ENCODE measurements at places on chromosomes 2 and 18.

DNA sequence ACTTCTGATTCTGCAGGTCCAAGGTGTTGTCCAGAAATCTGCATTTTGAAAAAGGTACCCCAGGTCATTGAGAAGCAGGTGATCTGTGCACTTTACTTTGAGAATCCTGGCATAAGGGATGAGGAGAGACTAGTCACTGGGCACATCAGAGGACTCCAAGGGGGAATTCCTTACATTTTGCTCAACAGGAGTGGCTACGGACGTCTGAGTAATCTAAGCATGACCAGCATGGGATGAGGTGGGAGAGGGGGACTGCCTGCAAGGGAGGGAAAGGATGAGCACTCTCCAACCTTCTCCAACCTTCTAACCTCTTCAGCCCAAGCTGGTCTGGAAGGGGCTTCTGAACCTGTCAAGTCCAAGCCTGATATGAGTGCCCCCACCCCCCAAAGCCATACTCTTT is 55.5 kb downstream of the MARCHF4 start:
- DNase-seq, result no peak

- DNase-seq, result no peak
Observed at GRCh38 chr2:58812771-58813344, 571.7 kb upstream of the FANCL start.

GRCh38 chr18:32937066-32937465 is 164.2 kb upstream of the KLHL14 start:
- DNase-seq, result no peak

- DNase-seq, result no peak
Observed at GRCh38 chr2:204042401-204042800, 105.8 kb downstream of the ICOS start.

DNA sequence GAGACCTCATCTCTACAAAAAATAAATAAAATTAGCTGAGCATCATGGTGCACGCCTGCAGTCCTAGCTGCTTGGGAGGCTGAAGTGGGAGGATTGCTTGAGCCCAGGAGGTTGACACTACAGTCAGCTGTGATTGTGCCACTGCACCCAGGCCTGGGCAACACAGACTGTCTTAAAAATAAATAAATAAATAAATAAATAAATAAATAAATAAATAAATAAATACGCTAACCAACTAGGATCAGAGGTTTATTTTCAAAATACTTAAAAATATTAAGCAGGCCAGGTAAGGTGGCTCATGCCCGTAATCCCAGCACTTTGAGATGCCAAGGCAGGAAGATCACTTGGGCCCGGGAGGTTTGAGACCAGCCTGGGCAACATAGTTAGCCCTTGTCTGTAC is 63.6 kb downstream of the KCNG3 start:
- DNase-seq, result no peak

- no peak for DNase-seq
Observed at GRCh38 chr2:157929871-157930667, 53.9 kb upstream of the ACVR1 start.

DNA sequence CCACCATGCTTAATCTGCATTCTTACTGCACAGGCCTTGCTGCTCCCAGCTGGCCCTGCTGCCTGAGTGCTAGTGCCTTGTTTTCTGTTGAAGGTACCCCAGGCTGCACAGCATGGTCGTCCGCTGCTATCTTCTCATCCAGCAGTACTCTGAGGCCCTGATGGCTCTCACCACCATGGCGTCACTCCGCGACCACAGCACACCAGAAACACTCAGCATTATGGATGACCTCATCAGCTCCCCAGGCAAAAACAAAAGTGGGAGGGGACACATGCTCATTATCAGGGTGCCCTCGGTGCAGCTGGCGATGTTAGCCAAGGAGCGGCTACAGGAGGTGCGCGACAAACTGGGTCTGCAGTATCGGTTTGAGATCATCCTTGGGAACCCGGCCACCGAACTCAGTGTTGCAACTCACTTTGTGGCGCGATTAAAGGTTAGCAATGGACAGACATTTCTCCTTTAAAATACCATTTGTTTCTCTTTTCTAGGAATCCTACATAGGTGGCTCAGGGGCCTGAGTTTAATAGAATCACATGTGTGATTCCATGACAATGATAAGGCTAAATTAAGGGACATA is 110.5 kb downstream of the ESCO1 start:
- DNase-seq, result no peak

GRCh38 chr2:36356990-36357846 is 1.6 kb downstream of the CRIM1 start:
- no peak for DNase-seq

GRCh38 chr2:172074254-172074653 is 11.1 kb upstream of the DLX1 start:
- no peak for DNase-seq

- DNase-seq, result no peak
Observed at GRCh38 chr18:74248189-74248588, 43.6 kb downstream of the CYB5A start.

GRCh38 chr2:157305723-157306110 is 19.9 kb downstream of the ERMN start:
- DNase-seq, result no peak

- DNase-seq, result no peak
Observed at GRCh38 chr2:223949241-223949840, 4.2 kb upstream of the WDFY1 start.

- no peak for DNase-seq
Observed at GRCh38 chr2:100907832-100908231, 87.9 kb downstream of the NPAS2 start.

- DNase-seq, result no peak
Observed at GRCh38 chr2:228602288-228602687, 420.8 kb upstream of the SPHKAP start.

DNA sequence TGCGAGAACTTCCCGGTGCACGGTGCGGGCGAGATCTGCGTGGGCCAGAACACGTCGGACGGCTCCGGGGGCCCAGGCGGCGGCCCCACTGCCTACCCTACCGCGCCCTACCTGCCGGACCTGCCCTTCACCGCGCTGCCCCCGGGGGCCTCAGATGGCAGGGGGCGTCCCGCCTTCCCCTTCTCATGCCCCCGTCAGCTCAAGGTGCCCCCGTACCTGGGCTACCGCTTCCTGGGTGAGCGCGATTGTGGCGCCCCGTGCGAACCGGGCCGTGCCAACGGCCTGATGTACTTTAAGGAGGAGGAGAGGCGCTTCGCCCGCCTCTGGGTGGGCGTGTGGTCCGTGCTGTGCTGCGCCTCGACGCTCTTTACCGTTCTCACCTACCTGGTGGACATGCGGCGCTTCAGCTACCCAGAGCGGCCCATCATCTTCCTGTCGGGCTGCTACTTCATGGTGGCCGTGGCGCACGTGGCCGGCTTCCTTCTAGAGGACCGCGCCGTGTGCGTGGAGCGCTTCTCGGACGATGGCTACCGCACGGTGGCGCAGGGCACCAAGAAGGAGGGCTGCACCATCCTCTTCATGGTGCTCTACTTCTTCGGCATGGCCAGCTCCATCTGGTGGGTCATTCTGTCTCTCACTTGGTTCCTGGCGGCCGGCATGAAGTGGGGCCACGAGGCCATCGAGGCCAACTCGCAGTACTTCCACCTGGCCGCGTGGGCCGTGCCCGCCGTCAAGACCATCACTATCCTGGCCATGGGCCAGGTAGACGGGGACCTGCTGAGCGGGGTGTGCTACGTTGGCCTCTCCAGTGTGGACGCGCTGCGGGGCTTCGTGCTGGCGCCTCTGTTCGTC is 1.7 kb downstream of the FZD7 start:
- DNase-seq, result peak; percentile 29

GRCh38 chr2:160241251-160242137 is 41.4 kb upstream of the ITGB6 start:
- DNase-seq, result no peak

DNA sequence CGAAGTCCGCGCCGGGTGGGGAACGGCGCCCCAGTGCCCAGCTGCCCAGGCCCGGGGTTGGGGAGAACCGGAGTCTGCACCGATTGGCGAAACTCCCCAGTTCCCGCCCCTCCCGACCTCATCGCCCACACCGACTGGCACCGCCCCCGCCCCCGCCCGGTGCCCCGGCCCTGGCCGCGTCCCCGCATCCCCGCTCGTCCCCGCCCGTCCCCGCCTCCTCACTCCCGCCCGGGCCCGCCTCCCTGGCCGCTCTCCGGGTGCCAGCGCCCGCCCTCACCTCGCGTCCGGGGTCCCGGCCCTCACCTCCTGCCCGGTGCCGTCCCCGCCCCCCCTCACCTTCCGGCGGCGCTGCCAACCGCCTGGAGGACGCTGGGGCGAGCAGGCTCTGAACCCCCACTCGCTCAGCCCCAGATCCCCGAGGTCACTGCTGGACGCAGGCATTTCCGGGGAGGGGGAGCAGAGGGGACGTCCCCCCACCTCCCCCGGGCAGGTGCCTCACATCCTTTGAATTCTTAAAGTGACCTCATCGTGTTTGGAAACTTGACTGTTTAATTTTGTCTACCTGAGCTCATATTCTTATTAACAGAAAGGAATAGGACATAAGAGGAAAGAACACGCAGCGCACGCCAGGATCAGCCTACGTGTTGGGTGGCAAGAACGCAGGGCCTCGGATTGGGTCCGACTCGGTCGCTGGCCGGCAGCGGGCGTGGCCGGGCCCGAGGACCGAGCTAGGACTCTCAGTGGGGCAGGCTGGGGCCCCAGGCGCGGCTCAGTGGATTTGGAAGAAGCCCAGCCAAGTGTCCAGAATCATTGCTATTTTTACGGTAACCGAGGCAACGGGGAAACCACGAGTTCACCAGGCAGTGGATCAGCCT is at the start of gene FAM110C:
Gene FAM110C, minus strand, starts transcription at position 35 of the 875 bp plus-strand sequence. CDS start 120 bp downstream, outside the sequence.
- no peak for DNase-seq

DNA sequence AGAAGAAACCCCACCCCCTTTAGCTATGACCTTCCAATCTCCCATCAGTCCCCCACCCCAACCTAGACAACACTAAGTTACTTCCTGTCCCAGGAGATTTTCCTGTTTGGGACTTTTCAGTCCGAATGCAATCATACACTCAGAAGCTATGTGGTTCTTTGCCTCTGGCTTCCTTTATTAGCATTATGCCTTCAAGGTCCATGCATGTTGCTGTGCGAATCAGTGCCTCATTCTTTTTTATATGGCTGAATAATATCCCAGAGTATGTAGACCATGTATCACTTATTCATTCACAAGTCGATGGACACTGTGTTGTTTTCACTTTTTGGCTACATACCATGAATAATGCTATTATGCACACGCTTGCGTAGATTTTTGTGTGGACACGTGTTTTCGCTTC is 292.1 kb upstream of the HDAC4 start:
- DNase-seq, result no peak

DNA sequence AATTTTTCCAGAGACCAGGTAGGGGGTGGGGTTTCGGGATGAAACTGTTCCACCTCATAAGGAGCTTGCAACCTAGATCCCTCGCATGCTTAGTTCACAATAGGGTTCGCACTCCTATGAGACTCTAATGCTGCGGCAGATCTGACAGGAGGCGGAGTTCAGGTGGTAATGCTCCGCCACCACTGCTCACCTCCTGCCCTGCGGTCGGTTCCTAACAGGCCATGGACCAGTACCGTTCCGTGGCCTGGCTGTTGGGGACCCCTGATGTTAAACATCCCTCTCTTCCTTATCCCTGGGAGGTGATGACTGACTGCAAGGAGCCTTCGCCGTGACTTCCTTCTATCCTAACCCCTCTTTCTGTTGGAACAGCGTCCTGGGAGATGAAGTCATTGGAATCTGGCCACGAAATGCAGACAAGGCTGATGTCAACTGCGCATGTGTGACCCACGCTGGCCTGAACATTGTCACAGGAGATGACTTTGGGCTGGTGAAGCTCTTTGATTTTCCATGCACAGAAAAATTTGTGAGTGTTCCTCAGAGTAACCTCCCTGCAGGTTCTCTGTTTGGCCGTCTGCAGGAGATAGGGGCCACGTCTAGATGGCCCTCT is 82.4 kb downstream of the RTN4 start:
- no peak for DNase-seq

DNA sequence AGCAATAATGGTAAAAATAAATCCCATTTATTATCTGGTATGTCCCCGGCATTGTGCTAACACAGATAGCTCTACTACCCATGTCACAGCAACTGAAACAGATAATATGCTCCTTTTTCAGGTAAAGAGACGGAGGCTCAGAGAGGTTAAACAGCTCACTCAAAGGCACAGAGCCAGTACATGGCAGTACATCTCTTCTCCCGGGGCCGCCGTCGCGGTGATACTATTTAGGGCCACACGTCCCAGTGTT is 693 bp upstream of the PDK1 start:
- no peak for DNase-seq

GRCh38 chr18:50506362-50506761 is 53.5 kb upstream of the MAPK4 start:
- DNase-seq, result no peak

DNA sequence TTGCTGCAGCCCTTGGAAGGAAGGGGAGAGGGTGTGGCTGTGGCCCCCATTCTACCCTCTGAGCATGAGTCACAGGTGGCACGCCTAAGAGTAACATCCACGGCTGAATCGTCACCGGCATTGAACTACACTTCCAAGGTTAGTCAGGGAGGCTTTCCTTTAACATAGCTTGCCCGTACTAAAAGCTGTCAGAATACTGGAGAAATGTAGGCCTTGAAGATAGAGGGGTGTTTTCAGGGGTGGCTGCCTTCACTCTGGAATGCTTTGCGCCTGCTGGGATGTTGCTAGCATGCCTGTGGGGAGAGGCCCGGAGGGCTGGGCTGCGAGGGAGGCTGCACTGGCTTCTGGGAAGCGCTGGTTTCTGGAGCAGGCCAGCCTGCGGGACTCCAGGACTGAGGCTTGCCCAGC is 333.7 kb downstream of the AGAP1 start:
- no peak for DNase-seq

DNA sequence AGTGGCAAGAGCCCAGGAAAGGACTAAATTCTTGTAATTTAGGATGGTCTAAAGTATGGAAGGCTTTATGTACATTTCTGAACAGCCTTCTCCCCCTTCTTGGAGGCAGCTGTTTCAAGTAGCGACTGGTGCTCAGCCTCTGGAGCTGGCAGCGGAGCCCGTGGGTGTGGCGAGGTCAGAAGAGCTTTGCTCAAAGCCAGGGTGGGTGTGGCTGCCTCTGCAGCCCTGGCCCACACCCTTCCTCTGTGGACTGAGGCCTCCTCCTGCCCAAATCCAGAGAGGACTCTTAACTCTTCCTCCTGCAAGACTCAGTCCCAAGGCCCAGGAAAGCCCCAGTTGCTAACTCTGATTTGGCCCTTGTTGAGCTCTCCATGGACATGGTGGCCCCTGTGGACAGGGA is 202.1 kb upstream of the REV1 start:
- no peak for DNase-seq

- DNase-seq, result no peak
Observed at GRCh38 chr2:190929919-190930318, 49.3 kb downstream of the GLS start.

- DNase-seq, result no peak
Observed at GRCh38 chr2:235723371-235723770, 229.5 kb downstream of the AGAP1 start.

DNA sequence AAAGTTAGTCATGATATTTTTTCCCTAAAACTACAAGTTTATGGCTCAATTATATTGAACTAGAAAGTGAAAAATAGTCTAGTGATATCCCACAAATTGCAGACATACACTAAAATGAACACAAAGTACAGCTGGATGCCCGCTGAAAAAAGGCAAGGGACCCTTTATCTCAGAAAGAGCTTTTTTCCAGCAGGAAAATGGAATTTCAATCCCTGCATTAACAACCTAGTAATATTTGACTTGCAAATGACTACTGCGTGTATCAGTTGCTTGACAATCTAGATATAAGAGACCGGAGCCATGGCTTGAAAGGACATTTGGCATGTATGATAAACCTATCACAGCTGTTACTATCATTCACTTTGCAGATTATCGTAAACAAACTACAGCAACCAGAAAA is 49.1 kb downstream of the LRPPRC start:
- no peak for DNase-seq
